ENCODE measurements at places on chromosomes 11 and 22. TPM values are rescaled to one million over a fixed set of nuclear protein-coding genes. Genes with fewer than 3 reads are reported as not detected.

Gene GALR3
- not detected for total RNA-seq

Gene KRTAP5-2
- total RNA-seq = not detected

DNA sequence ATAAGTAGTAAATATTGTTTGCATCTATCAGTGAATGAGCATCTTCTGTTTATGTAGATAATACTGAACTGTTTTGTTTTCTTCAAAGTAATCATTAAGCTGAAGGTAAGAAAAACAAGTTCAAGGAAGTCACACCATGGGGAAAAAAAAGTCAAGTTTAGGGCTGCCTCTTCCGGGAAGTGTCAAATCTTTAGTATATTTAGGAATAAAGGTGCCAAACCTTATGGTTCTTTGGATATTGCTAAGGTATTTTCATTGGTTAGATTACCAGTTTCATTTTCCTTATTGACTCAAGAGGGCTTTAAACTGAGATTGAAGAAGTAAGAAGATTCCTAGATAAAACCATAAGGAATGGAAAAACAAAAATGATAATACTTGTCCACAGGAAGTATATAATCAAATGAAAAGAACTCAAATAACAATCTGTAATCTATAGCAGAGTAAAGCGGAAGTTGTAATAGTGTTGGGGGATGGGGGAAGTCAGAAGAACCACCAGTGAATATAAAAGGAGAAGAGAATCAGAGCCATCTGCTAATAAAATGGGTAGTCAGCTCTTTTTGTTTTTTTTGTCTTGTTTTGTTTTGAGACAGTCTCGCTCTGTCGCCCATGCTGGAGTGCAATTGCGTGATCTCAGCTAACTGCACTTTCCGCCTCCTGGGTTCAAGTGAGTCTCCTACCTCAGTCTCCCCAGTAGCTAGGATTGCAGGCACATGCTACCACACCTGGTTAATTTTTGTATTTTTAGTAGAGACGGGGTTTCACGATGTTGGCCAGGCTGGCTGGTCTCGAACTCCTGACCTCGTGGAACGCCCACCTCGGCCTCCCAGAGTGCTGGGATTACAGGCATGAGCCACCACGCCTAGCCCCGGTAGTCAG, 2.3 kb downstream of the ATM start:
- no peak for DNase-seq

GRCh38 chr22:28009272-28009827, 90.3 kb upstream of the PITPNB start:
- DNase-seq = no peak

Gene GGT5
- total RNA-seq = 37.5 TPM

Gene KRTAP5-8
- not detected for total RNA-seq

All from chondrocyte (in vitro differentiated cells).